ENCODE measurements at places on chromosomes 2 and 18.

DNA sequence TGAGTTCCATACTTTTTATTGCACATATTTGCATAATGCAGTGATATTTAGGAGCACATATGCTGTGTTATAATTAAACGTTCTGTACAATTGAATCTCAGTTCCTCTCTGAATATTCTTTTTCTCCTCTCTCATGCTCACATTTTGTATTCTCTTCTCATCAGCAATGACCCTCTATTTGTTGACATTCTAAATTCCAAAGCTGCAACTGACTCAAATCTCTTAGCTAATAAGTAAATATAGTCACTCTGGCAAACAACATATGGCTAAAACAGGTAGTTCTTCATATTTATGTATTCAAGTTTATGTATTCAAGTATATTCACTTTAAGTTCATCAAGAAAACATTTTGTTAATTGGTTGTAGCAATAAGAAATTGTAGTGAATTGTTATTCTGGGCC is 907.4 kb upstream of the VRK2 start:
- DNase-seq: no peak

DNA sequence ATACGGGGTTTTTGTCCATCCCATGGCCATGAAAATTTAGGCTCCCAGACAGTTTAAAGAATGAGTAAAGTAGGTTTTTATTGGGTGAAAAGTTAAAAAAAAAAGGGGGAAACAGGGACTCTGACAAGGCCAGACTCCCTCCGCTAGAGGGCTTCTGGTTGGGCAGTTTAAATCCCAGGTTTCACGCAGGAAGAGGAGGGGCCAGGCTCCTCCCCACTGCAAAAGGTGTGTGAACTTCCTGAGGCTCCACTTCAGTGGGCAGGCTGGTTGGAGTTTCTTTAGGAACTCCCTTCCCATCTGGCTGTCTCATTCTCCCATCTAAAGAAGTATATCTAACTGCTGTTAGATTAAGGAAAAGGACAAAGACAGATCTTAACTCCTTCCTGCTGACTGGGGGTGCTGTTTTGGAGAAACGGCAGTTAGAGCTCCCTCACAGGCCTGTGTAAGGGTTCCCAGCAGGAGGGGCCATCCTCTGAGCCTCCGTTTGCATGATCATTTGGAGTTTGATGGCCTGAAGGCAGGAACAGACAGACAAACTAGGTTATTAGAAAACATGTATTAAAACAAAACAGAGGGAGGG is 1160.7 kb downstream of the CNTNAP5 start:
- DNase-seq: no peak

- DNase-seq: no peak
These were observed 16.0 kb upstream of the RGPD4 start for GRCh38 chr2:107810734-107811133.

GRCh38 chr2:64213532-64214275 is 69.5 kb upstream of the PELI1 start:
- no peak for DNase-seq

DNA sequence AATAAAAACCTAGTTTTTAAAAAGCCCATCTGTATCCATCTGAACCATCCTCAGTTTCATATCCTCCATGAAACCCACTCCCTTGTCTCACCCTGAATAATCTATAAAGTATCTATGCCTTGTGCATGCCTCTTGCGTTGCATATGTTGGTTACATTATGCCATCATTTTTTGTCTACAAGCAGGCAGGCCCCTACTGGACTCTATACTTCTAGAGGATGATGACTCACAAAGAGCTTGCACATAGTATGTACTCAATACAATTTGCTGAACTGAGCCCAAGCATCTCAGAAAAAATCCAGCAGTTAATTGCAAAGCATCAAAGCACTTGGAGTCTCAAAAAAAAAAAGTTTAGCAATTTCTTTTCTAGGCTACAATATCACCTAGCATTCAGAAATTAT is 95.6 kb downstream of the DYM start:
- no peak for DNase-seq

- no peak for DNase-seq
These were observed 6.2 kb downstream of the PRKD3 start for GRCh38 chr2:37318401-37318800.

- DNase-seq: no peak
These were observed 15.1 kb downstream of the CHMP1B start for GRCh38 chr18:11866329-11866728.

GRCh38 chr2:187390891-187391290 is 57.2 kb downstream of the CALCRL start:
- DNase-seq: no peak

DNA sequence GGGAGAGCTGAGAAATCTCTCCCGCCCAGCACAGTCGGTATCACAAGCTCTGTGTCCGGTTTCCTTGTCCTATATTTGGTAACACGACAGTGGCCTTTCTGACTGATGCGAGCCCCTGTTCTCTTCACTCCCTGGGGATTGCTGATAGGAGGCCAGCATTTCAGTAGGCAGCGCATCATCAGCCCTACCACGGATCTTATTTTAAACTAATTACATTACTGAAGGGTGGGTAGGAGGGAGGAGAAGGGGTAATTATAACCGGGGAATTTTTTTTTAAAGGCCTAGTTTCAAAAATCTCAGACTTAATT is 125.6 kb upstream of the LGALSL start:
- DNase-seq: no peak

DNA sequence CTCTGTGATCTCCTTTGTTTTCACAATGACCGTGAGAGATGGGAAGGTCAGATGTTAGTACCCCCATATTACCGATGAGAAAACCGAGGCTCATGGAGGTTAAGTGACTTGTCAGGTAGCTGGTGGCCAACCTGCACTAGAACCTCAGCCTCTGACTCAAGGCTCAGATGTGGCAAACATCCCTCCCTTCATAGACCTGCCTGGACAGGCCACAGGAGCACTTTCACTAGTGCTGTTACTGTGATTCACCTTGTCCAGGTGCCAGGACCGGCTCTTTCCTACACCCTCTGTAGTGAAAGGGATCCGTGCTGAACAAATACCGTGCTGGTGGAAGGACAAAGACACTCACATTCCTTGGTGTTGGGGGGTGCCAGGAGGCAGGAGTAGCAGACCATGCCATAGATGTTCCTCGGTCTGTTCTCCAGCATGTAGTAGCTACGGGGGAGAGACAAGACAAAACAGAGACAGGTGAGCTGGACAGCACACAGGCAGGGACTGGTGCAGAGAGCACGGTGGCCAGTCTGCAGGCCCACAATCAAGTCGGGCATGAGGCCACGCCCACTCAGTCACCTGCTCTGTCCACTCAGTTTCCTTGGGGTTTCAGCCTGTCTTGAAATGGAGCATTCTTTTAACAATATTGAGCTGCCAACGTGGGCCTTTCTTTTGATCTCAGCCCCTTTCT is 65.9 kb downstream of the EDAR start:
- DNase-seq: no peak

DNA sequence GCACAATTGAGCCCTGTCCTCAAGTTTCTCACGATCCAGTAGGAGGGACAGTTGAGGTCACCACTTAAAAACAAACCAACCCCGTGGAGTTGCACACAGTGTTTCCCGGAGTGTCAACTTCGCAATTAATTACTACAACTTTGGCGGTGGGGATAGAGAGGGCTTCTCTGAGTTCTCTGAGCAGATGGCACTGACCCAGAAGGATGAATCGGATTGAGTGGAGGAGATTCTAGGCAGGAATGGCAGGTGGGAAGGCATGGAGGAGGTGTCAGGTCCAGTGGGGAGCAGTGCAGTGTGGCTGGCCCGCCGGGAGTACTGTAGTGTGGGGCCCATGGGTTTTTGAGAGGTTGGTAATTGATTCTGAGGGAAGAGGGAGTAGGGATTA is 12.0 kb downstream of the SIX3 start:
- no peak for DNase-seq

GRCh38 chr18:47113796-47114540 is 36.3 kb downstream of the HDHD2 start:
- DNase-seq: no peak

DNA sequence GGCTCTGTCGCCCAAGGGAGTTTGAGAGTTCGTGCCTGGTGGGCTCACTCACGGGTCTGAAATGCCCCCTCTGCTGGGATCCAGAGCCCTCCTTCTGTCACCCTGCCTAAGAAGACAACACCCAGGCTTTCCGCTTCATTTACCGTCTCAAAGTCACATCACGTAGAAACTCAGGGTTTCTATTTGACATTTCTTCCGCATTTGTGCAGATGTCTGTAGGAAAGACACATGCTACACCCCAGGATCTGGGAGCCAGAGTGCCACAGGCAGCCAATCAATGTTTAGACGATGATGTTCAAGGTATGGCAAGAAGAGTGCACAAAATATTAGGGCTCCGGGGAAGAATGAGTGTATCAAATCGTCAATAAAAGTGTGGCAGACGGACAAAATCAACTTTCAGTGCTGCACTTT is 24.4 kb upstream of the ACKR3 start:
- no peak for DNase-seq

- no peak for DNase-seq
These were observed 20.4 kb downstream of the UBXN4 start for GRCh38 chr2:135762022-135762421.

DNA sequence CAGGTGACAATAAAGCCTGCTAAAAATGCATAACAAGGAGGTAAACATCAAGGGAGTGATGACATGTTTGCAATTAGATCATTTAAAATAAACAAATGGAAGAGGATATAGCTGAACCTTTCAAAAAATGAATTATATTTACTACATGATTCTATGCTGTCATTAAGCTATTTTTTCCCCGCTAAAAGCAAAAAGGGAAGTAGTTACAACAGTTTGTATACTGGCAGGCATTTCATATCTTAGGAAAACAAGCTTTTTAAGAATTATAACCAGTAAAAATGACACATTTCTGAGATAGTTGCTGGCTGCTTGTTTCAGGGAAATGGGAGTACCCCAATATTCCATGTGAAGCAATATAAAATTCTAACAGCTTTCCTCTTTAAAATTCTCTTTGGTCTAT is 89.1 kb upstream of the ITGB6 start:
- DNase-seq: no peak

- no peak for DNase-seq
These were observed 24.3 kb upstream of the PSME4 start for GRCh38 chr2:53994818-53995808.

All from stimulated activated CD4-positive, alpha-beta T cell treated with anti-CD3 and anti-CD28 coated beads, Interleukin-1b, Interleukin-23, amount 100 ng/mL, for 4 hours (primary cell).